ENCODE measurements at places on chromosomes 1 and 21. TPM values are rescaled to one million over a fixed set of nuclear protein-coding genes. Genes with fewer than 3 reads are reported as not detected.
A peak's percentile ranks its signal among the peaks of the same experiment; 100 is the strongest.

GRCh38 chr1:35442734-35443133, 114.5 kb downstream of the KIAA0319L start:
- H3K4me1 ChIP-seq: peaks cover 8% of the 10 kb centered on the region
- no peak overlapping the region for H3K4me3 ChIP-seq
- H3K27me3 ChIP-seq: no peaks in the 10 kb centered on the region
- peaks cover 60% of the 10 kb centered on the region for H3K36me3 ChIP-seq
- H3K27ac ChIP-seq: no peak overlapping the region

CAMK2N1 gene
- polyA plus RNA-seq: 1.7 TPM

DNA sequence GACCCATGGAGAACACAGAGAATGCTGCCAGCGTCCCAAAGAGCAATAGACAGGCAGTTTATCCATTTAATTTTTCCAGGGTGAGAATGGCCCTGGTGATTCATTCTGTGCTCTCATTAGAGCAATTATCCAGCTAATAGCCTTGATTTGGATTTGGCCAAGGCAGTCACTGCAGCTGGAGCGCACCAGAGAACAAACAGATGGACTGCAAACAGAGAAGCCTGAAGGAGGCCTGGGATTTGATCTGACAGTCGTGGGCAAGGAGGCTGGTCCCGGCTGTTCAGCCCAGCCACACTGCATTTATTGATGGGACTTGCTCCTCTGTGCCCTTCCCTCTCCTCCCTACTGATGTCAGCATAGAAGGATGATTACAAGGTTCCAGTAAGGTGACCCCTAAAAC, 353.9 kb upstream of the C1orf174 start:
- H3K4me1 ChIP-seq: no peaks in the 10 kb centered on the region
- H3K27me3 ChIP-seq: no peaks in the 10 kb centered on the region
- no peaks in the 10 kb centered on the region for H3K36me3 ChIP-seq
- H3K4me3 ChIP-seq: no peak overlapping the region

ITPKB gene
- polyA plus RNA-seq: 50.1 TPM

GRCh38 chr1:18883636-18884418, 18.5 kb downstream of the ALDH4A1 start:
- DNase-seq: peak; percentile 60
- no peaks in the 10 kb centered on the region for H3K27me3 ChIP-seq
- no peak overlapping the region for H3K4me3 ChIP-seq

SYPL2 gene
- polyA plus RNA-seq: 0.07 TPM

GRCh38 chr1:14875524-14876509, 277.3 kb downstream of the KAZN start:
- no peak for DNase-seq
- H3K27me3 ChIP-seq: no peaks in the 10 kb centered on the region
- no peak overlapping the region for H3K4me3 ChIP-seq
- no peak overlapping the region for H3K27ac ChIP-seq

All from CD8-positive, alpha-beta memory T cell (primary cell).